NCI-H510A treated with DMSO at 0.1 percent for 48 hours (cell line): ENCODE measurements at places on chromosomes 6 and 20.

DNA sequence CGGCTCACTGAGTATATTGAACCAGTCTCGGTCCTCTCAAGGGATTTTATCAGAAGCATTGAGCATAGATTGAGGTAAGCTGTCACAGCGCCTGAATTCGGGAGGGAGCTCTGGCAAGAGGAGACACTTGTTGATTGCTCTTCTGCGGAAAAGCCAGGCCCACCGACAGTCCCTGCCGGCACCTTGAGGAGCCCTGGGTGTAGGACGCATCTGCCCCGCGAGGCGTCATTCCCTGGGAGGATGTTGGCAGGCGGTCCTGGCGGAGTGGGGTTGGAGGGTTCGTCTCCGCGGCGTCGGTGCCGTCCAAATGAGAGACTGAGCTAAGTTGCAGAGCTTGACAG, 843 bp downstream of the FBXO9 start:
- peak; percentile 72 for DNase-seq

DNA sequence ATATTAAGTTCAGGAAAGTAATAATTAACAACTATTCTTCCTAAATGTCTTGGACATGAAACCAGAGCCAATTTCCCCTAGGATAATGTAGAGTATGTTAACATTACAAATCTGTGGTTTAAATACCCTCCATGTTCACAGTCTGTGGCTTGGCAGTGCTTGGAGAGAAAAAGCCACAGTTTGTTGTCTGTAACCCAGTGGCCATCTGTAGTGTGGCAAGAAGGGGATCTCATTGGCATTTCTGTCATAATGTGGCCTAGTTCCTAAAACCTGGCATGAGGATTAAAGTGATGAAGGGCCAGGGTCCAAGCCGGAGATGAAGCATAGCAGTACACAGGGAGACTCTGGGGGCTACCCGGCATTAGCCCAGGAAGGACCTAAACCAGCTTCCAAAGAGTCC, 31.2 kb downstream of the SYNE1 start:
- no peak for DNase-seq

- DNase-seq: peak; percentile 1
Measured at GRCh38 chr6:131519670-131520436, 53.2 kb upstream of the ARG1 start.

DNA sequence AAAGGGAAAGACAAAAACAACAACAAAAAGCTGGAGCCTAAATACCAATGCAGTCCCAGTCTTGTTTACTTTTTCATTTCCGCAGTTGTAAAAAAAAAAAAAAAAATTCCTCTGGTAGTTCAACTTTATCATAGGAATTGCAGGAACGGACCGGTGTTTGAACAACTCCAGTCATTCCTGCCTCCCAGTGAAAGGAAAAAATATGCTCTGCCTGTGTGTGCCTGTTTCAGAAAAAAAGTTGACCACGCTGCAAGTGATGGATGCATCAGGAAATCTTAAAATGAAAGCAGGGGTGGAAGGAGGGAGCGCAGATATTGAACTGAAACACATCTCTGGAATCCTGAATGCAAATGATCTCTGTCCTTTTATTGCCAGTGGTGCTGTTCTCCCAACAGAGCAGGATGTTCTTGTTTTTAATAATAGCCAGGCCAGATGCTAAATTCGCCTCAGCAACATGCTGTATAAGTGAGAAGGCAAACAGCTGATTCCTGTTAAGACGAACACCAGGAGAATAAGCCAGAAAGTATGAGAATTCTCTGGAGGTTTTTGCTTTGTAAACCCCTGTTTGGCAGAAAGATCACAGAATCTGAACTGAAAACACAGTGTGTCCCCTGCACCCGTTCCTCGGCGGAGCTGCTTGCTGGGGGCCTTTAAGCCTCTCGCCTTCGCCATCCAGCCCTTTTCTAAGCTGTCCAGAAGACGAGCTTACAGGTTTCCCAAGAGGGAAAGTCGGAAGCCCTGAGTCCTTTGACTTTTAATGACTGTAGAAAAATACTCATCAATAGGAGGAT, 178.4 kb upstream of the SUPT3H start:
- no peak for DNase-seq

DNA sequence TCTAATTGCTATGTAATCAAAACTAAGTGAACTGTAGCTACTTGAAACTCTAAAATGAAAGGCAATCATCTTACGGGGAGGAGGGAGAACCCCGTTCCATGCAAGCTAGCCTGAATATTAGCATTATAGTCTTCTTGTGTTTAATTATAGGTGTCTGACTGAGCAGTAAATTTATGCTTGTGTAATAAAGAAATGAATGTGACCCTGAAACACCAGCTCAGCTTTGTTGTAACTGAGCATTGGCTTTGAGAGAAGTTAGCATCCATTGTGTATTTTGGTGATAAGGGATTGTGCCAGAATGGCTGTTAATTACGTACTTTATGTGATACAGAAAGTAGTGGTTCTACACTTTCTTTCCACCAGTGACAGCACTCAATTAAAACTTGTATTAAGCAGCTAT, 86.9 kb downstream of the QKI start:
- no peak for DNase-seq

DNA sequence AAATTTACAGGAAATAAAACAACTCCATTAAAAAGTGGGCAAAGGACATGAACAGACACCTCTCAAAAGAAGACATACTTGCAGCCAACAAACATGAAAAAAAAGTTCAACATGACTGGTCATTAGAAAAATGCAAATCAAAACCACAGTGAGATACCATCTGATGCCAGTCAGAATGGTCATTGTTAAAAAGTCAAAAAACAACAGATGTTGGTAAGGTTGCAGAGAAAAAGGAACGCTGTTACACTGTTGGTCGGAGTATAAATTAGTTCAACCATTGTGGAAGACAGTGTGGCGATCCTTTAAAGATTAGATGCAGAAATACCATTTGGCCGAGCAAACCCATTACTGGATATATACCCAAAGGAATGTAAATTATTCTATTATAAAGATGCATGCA, 858.0 kb upstream of the FLRT3 start:
- DNase-seq: no peak

GRCh38 chr20:11702721-11703518, 214.8 kb upstream of the BTBD3 start:
- no peak for DNase-seq

- no peak for DNase-seq
Measured at GRCh38 chr6:130933712-130934200, 106.5 kb downstream of the SMLR1 start.

DNA sequence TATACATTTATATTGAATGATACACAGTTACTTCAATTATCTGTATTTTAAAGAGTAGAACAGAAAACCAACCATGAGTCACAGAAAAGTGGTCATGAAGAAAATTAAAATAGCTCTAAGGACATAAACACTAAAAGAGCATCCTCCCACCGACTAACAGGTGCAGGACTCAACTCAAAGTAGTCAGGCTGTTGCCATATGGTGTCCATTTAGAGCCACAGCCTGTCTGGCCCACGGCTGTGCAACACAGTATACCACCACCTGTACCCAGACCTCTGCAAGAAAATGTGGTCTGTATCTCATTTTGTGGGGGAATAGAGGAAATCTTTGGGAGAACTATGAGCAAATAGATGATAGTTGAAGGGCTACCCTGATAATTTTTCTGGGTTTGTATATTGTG, 449.8 kb upstream of the RNF217 start:
- DNase-seq: no peak

DNA sequence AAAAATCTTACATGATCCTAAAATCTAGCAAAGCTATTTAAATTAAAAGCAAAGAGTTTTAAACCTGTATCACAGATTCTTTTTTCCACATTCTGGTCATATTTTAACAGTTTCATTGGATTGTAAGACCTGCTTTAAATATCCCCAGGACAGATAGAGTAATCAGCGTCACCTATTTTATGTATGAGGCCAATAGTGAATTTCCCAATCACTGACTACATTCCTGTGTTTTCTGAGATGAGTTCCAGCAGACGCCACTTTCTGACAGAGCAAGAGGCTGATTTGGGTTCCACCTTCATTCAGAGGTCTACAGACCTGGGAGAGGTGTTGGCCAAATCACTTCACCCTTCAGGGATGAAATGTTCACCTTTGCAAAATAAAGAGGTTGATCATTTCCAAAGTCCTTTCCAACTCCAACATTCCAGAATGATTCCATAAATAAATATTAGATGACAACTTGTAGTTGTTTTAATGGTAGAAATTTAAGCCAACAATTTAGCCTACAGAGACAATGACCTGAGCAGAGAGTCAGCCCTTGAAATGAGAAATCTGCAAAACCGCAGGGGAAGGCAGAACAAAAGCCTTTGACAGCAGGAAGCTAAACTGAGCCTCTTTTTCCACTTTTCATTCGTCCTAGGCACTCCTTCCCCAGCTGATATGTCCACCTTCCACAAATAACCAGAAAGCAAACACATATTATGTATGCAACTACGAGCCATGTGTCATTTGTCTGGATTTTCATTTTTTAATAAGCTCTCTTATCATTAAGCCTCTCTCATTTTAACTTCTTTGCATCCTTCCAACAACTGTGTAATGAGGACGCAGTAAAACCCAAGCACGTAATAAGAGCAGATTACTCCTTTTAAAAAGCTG, 105.2 kb downstream of the TFAP2A start:
- DNase-seq: no peak

DNA sequence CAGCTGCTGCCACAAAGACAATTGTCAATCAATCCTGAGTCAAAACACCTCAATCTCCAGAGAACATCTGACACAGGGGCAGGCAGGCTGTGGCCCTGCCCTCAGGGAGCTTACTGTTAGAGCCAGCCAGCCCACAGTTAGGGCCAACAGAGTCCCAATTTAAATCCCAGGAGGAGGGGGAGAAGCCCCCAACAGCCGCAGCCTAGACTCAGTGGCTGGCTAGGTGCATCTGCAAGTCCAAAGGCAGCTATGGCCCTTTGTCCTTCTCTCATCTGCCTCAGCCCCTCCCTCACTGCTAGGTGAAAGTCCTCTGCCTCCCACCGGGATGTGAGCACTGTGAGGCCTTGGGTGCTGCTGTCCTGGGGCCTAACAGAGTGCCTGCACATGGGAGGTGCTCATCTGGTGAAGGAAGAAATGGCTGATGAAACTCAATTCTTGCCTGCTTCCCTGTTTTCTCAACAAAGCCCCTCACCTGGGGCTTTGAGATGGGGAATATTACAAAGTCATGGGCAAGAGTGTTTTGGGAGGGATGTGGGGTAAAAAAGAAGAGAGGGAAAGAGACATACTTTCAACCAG, 33.7 kb upstream of the VEGFA start:
- no peak for DNase-seq

DNA sequence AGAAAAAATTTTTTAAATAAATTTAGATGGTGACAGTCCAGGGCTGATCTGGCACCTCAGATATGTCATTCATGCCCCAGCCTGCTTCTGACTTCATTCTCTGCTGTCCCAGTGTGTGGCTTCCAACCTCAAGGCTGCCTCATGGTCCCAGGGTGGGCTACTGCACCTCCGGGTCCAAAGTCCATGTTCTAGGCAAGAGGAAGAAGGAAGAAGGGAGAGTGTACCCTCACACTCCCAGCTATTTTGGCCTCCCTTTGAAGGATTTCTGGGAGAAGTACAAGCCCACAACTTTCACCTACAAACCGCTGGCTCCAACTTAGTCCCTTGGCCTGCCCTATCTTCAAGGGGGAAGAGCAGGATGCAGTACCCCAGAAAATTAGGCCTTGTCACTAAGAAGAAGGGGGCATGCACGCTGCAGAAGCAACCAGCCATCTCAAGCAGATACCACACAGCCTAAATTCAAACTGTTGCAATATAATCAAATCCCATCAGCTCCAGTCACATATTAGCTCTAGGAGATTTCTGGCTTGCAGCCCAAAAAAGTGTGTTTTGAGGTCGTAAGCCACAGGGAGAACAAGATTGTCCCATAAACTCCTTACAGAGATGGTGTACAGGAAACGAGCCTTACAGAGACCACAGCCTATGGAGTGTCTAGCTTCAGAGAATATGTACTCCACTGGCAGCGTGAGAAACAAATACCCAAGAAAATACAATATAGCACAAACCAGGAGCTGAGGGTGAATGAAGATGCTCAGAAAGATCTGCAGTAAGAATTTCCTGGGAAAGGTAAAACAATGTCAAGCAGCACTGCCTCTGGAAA, 906 bp upstream of the BTN3A2 start:
- peak; percentile 40 for DNase-seq

DNA sequence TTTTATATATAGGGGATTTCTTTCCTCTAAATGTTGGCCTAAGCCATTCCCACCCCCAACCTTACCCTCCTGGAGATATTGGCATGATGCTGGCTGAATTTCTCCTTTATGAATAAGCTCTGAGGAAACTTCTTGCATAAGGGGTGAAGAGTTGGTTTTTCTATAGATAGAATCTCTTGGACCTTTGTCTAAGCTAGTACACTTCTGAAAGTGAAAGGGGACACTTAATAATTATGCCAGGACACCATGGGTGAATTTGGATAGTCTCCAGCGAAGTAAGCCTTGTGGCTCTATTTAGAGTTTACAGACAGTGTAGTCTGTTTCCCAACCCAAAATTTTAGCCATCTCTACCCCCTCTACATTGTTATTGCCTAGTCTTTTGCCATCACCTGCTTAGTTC, 27.1 kb upstream of the FABP7 start:
- no peak for DNase-seq

- no peak for DNase-seq
Measured at GRCh38 chr6:107304421-107305025, 154.8 kb downstream of the PDSS2 start.

- no peak for DNase-seq
Measured at GRCh38 chr6:49110916-49111315, 352.1 kb downstream of the MMUT start.

GRCh38 chr20:8020314-8021079, 936 bp upstream of the TMX4 start:
- peak; percentile 75 for DNase-seq

GRCh38 chr6:161498359-161498758, 224.5 kb upstream of the AGPAT4 start:
- no peak for DNase-seq

DNA sequence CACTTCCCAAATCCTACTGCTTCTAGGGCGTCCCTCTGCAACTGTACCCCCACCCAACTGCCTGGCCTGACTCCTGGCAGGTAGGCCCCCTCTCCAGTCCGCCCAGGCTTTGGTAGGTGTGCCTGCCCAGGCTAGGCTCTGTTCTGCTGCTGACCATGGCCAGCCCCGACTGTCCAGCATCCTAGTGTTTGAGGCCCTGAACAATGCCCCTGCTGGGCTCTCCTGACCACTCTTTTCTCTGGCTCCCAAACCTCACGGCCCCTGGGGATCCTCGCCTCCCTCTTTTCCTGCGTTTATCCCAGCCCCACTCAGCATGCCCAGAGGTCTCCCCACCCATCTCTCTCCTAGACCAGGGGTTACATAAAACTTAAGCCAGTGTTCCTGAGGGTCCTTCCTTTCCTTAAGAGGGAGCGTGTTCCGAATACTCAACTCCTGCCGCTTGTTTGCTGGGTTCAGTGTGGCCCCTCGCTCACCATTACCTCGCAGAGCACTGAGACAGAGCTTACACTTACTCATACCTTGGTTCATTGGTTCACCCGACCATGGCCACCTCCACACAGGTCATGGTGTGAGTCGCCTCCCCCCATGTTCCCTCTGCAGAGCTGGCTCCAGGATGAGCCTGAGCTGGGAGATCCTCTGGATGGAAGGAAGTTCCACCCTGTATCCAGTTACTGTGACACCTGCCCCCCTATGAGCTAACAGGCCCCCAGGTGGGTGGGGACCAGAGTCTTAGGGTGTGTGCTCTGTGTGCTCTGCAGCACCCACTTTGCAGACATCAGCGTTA, 21.0 kb upstream of the MYT1 start:
- no peak for DNase-seq

- DNase-seq: no peak
Measured at GRCh38 chr20:38063911-38064530, 30.5 kb downstream of the RPRD1B start.
